Activated T-helper 17 cell treated with anti-CD3 and anti-CD28 coated beads, Interleukin-2, amount 50 U/mL, for 72 hours (primary cell): ENCODE measurements at places on chromosomes 2 and 18. TPM values are rescaled to one million over a fixed set of nuclear protein-coding genes. Genes with fewer than 3 reads are reported as not detected.

- ATAC-seq, result no peak
Observed at GRCh38 chr2:124314084-124314483, 289.0 kb downstream of the CNTNAP5 start.

- no peak for ATAC-seq
Observed at GRCh38 chr18:14031053-14031452, 101.2 kb downstream of the ZNF519 start.

DNA sequence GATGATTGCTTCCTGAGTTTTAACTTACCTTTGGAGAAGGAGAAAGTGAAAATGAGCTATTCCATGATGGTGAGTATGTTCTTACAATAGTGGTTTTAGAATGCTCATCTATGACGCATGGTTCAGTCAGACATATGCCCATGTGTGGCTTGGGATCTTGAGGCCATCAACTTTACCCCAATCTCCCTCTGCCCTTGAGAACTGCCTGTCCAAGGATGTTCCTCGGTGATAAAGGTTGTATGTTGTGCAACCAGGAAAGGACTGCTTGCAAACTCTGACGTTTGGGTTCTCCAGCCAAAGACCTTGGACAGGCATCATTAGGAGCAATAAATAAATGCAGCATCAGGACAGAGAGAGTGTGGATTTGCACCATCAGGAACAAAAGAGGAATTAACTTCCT, 165.0 kb downstream of the ZEB2 start:
- no peak for ATAC-seq

DNA sequence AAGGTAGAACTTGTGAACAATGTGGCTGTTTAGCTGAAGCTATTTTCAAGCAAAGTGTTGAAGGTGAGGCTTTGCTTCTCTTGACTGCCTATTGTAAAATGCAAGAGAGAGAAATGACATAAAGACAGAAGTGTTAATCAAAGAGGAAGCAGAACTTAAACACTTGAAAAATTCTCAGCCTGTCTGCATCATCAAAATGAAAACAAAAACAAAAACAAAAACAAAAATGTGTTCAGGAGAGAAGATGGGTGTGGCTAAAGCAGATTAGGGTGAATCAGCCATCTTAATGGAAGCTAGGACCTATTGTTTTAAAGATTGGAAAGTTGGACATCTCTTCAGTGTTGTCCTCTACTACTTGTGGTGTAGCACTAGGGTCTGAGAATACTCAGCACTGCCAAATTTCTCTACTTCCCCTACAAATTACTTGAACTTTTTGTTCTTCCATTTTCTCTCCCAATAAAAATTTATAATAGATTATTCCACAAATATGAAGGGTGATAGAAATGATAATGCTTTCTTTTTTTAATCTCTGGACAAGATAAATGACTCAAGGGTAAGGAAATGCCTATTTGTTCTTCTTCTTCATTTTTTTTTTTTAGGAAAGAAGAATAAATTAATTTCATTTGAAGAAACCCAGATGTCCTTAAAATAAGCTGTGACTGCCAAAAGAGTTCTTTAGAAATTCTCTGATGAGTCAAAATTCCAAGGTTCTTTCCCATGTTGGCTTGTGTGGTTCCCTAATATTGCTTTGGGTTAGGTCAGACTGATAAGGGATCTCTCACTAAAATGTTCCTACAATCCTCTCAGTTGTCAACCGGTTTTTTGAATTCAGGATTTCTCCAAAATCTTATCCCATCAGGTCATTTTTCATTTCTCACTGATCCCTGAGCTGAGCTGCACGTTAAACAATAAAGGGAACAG, 571.2 kb upstream of the ZEB2 start:
- no peak for ATAC-seq

GRCh38 chr2:6922201-6922656, 5.0 kb downstream of the RNF144A start:
- no peak for ATAC-seq

The MYO3B gene
- 0.26 TPM for total RNA-seq

The IL1RL1 gene
- 0.79 TPM for total RNA-seq

DNA sequence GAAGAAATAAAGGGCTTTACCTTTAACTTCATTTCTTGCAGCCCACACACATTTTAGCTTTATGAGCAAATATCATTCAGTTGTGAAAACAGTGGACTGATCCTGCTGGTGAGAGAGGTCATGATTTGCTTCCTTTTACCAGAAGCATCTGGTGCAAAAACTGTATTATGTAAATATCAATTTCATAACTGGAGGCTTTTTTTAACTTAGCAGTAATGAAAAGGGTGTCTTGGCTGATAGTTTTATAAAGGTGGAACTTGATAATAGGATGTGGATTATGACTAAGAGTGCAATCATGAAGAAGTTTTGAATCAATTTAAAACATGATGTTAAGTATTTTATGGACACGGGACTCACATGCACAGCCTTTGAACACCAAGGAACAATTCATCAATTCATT, 304.4 kb downstream of the GULP1 start:
- ATAC-seq, result no peak

The RGPD3 gene
- total RNA-seq, result 0.35 TPM

The SCG2 gene
- total RNA-seq, result not detected

GRCh38 chr2:132860220-132860619, 190.2 kb upstream of the LYPD1 start:
- no peak for ATAC-seq

The EMILIN1 gene
- 0.42 TPM for total RNA-seq

- ATAC-seq, result peak; percentile 21
Observed at GRCh38 chr2:64711252-64711800, 57.6 kb upstream of the SERTAD2 start.

- no peak for ATAC-seq
Observed at GRCh38 chr2:226862623-226863022, 26.8 kb downstream of the RHBDD1 start.

GRCh38 chr2:11534071-11534745, 363 bp downstream of the GREB1 start:
- ATAC-seq, result no peak

DNA sequence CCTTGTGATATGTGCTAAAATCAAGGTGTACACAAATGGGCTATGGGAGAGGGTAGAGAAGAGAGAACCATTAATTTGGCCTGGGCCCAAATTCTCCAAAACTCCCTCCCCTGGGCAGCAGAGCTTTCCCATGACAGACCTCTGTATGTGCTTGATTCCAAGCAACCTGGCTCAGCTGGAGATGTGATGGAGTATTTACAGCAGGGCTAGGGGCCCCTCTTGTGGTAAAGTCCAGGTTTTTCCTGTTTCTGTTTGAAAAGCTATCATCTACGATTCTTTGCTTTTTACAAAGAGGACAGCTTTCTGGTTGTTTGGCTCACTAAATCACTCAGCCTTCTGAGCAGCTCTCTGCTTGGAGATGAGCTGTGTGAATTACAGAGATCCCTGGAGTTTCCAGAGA, 40.3 kb downstream of the KCNS3 start:
- no peak for ATAC-seq

The SP110 gene
- 53.1 TPM for total RNA-seq

The CHPF gene
- total RNA-seq, result 14.0 TPM

DNA sequence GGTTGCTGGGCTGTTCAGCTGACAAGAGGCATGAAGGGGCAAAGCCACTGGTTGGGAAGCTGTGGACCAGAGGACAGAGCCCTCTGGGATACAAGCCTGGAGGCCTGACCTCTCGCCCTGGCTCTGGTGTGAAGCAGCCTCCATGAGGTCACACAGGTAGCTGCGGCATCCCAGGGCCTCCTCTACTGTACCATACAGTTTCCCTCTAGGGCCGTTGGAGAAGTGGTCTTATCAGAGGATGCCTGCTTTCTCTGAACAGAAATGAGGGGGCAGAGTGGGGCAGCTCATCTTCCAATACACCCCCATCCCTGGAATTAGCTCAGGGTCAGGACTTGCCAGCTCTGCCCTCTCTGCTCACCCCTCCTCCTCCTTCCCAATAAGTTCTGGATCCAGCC, 135.1 kb upstream of the SMAD2 start:
- no peak for ATAC-seq

- ATAC-seq, result no peak
Observed at GRCh38 chr2:172969609-172970008, 106.0 kb upstream of the MAP3K20 start.

DNA sequence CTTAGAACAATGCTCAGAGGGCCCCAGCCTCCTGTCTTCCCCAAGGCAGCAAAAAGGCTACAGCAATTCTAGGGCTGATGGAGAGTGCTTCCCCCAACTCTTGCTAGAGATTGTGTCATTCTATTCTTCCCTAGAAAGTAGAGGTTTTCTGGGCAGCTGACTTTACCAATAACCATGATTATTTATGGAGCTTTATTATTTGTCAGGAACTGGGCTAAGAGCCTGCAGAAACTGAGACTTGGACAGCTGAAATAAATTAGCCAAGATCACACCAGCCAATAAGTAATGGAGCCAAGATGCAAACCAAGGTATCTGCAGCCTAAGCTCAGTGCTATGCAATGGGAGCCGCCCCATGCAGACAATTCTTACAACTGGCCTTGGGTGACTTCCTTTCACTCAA, 84.8 kb downstream of the CCBE1 start:
- no peak for ATAC-seq

GRCh38 chr2:37657471-37657870, 14.0 kb downstream of the CDC42EP3 start:
- no peak for ATAC-seq

The EPB41L3 gene
- 0.09 TPM for total RNA-seq

- ATAC-seq, result no peak
Observed at GRCh38 chr2:145593991-145594614, 1074.2 kb upstream of the ZEB2 start.

DNA sequence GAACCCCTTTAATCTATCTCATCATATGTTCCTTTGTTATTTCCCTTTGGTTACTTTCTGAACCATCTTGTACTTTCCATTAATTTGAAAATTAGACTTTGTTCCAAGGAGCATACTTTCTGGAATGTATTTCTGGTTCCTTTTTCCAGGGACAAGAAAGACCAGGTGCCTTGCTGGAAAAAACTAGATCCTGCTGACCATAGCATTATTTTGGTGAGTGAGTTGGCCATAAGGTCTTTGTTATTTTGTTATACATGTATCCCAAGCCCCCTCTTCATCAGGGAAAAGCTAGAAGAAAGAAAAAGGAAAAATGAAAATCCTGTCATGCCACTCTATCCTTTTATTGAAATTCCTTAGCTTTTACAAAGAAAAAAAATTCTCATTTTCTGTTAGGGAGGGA, 228.1 kb upstream of the TFPI start:
- no peak for ATAC-seq

GRCh38 chr18:55420665-55421307, 167.2 kb downstream of the TCF4 start:
- no peak for ATAC-seq

DNA sequence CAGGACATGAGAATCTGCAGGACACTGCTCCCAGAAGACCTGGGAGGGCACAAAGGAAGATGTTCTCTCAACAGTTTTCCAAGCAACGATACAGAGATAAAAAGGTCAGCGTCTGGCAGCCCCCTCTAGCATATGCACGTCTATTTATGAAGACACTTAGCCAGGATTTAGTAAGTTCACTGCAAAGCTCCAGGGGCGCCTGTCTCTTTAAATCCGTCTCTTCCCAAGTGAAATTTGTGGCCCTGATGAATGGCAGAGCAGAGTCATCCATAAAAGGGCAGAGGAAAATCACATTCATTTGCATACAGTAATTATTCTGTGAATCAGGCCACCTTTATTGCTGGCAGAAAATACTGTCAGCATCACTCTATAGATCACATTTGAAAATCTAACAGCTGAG, 390.9 kb upstream of the SMIM21 start:
- ATAC-seq, result no peak

The COL4A4 gene
- 0.08 TPM for total RNA-seq

The HNRNPLL gene
- total RNA-seq, result 84.9 TPM

The SCN9A gene
- total RNA-seq, result not detected

DNA sequence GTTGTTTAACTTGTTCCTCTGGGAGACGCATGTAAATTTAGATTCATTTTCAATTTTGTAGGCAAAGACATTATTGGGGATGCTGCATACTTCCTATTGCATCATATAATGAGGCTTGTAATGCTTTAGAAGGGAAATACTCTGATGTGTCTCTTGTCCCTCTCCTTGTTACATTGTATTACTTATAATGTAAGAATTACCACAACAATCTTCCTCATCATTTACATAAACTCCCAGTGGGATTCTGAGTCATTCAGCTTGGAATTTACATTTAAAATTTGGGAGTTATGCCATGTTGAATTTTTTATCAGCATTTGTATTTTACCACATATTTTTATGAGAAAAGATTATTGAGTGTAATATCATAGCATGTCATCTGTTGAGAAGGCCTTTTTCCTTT, 963.4 kb upstream of the NRXN1 start:
- ATAC-seq, result no peak

DNA sequence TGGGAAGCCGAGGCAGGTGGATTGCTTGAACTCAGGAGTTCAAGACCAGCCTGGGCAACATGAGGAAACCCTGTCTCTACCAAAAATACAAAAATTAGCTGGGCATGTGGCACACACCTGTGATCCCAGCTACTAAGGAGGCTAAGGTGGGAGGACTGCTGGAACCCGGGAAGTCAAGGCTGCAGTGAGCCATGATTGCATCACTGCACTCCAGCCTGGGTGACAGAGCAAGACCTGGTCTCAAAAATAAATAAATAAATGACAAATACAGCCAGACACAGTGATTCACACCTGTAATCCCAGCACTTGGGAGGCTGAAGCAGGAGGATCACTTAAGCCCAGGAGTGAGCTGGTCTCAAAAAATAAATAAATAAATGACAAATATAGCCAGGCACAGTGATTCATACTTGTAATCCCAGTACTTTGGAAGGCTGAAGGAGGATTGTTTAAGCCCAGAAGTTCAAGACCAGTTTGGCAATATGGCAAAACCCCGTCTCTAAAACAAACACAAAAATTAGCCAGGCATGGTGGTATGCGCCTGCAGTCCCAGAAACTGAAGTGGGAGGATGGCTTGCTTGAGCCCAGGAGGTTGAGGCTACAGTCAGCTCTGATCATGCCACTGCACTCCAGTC, 6.2 kb downstream of the KANSL3 start:
- no peak for ATAC-seq

- ATAC-seq, result no peak
Observed at GRCh38 chr2:86283411-86284030, 53.9 kb downstream of the REEP1 start.

The FOXI3 gene
- total RNA-seq, result not detected

DNA sequence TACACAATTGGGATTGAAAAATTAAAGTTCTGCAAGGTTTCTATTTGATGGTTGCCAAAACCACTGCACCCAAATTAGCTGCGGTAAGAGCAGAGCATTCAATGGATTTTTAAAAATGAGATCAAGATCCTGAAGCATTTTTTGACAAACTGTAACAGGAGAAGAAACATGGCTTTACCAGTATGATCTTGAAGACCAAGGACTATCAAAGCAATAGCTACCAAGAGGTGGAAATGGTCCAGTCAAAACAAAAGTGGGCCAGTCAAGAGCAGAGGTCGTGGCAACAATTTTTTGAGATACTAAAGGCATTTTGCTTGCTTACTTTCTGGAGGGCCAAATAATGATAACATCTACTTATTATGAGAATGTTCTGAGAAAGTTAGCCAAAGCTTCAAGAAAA, 186.8 kb downstream of the RDH14 start:
- ATAC-seq, result no peak

- no peak for ATAC-seq
Observed at GRCh38 chr2:70529610-70530009, 24.0 kb downstream of the TGFA start.
